NCI-H526 treated with DMSO at 0.1 percent for 48 hours (cell line): ENCODE measurements at places on chromosomes 7 and 10.
A peak's percentile ranks its signal among the peaks of the same experiment; 100 is the strongest.

DNA sequence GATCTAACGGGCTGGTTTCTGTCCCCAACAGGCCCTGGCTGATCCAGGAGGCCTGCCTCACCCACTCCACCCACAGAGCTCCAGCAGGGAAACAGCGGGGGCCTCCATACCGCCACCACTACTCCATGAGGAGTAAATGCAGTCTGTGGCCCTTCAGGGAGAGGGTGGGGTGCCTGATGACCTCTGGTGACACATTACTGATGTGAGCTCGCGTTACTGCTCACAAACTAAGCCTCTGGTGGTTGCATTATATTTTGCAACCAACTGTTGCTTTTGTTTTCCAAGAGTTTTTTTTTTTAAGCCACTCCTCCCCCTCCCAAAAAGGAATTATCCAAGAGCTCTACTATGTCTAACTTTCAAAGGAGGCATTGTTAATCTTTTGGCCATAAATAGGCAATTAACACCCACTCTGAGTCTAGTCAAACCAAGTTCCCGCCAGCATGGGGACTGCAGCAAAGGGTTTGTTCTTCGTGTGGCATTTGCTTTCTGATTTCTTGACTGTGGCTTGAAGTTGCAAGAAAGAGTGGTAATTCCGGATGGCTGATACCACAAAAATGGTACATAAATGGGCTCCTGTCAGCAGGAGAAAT lies 72.6 kb downstream of the FAM53B start:
- DNase-seq: no peak

- no peak for DNase-seq
These were observed 30.8 kb downstream of the CHCHD3 start for GRCh38 chr7:133051066-133051465.

GRCh38 chr7:110835849-110836248 lies 255.1 kb upstream of the LRRN3 start:
- DNase-seq: no peak

- no peak for DNase-seq
These were observed 67.5 kb downstream of the TRRAP start for GRCh38 chr7:98945852-98946251.

- no peak for DNase-seq
These were observed 353.8 kb downstream of the GPR37 start for GRCh38 chr7:124411796-124412195.

DNA sequence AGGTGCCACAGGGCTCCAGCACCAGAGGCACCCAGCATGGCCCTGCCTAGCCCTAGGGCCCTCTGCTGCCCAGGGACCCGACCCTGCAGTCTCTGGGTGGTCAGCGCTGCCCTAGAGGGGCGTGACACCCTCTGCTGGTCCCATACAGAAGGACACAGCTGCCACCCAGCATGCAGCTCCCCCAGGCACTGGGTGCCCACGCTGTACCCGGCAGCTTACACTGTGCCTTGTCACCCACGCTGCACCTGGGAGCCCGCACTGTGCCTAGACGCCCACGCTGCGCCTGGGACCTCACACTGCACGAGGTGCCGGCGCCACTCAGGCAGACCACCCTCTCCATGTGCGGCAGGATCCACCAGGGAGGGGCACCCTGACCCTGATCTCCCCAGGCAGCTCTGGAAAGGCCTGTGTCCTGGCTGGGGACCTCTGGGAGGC lies 55.2 kb downstream of the PWWP2B start:
- no peak for DNase-seq

GRCh38 chr10:80493522-80494051 lies 39.5 kb downstream of the TSPAN14 start:
- DNase-seq: no peak

DNA sequence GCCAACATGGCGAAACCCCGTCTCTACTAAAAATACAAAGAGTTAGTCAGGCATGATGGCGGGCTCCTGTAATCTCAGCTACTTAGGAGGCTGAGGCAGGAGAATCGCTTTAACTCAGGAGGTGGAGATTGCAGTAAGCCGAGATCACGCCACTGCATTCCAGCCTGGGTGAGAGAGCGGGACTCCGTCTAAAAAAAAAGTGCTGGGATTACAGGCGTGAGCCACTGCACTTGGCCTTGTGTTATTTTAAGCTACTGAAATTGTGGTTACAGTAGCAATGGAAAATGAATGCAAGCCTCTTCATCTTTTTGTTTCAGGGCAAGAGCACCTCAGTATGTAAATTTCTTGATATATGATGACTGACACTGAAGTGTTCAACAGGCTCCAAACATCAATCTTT lies 106.4 kb upstream of the IMMP2L start:
- DNase-seq: no peak

DNA sequence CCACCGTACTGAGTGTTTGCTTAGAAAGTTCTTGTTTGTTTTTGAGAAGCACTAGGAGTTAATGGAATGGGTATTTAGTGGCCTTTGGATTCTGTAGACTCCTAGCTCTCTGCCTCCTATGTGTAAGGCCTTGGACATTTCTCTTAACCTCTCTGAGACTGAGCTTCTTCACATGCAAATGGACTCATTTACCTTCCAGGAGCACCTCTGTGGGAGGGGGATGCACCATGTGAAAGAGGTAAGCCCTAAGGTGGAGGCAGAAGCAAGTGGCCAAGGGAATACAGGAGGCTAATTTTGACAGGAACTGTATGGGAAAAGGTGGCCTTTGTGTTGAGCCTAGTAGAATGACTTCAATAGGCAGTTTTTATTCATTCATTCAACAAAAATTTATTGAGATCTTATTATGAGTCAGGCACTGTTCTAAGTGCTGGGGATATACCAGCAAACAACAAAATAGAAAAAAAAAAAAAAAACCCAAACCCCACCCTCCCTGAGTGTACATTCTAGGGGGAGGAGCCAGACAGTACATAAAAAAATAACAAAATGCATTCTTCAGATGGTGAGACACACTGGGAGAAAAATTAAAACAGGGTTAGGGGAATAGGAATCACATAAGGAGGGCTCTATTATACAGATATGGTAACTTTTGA lies 9.2 kb upstream of the EPHA1 start:
- DNase-seq: no peak

- no peak for DNase-seq
These were observed 2.6 kb downstream of the NPTX2 start for GRCh38 chr7:98619450-98620321.

DNA sequence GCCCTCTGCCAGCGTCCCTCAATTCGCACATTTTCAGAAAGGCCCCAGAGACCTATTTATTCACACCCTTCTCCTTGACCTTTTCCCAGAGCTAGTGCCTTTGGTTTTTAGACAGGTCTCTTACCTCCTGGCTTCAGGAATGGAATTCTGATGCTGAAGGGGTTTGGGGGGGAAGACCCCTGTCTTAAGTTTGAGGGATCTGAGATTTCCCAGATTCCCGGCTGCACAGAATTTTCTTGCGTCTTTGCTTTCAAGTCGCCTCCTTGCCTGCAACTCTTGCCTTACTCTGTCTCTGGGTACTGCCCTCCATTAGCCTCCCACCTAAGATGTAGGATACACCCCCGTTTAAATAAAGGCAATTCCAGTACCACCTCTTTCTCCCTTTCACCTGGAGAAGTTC lies 1.9 kb downstream of the GATA3 start:
- DNase-seq: no peak

- no peak for DNase-seq
These were observed 7.3 kb upstream of the KLHDC10 start for GRCh38 chr7:130063036-130063435.

DNA sequence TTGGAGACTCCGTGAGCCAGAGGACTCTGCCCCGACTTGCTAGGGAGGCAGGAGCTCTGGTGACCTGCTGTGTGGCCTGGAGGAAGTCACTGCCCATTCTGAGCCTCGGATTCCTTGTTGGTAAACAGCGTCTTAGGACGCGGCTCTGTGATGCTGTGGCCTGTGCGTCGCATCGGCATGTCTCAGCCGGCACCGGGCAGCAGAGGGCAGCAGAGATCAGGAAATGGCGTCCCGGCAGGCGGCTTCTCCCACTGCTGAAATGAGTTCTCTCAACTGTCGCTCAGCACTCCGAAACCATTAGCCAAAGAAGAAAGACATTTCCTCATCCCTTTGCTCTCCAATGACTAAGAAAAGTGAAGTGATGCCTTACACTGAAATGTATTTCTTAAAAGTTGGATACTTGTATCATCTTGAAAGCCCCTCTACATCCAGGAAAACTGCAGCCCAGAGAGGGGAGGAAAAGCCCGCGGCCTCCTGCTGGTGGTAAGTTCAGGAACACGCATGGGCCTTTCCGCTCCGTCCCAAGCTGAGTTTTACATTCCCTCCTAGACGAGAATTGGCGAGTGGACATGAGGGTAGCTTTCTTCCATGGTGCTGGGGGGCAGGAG lies 91.7 kb downstream of the WDR11 start:
- DNase-seq: peak; percentile 18

GRCh38 chr10:132685101-132685891 lies 100.7 kb downstream of the NKX6-2 start:
- no peak for DNase-seq

- no peak for DNase-seq
These were observed 15.1 kb downstream of the GPR146 start for GRCh38 chr7:1059200-1060091.

DNA sequence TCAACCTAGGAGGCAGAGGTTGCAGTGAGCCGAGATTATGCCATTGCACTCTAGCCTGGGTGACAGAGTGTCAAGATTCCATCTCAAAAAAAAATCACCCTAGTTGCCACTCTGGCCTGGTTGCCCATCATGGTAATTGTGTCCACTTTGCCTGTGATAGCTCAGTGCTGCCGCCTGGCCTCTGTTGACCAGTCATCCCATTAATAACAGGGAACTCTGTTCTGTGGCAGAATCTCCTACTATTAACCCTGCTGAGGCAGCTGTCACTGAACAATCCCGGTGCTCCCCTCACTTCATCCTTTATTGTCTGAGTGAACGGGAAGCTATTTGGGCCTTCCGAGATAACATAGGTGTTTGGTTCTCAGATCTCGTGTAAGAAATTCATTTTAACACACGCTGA lies 14.6 kb downstream of the ZNF3 start:
- no peak for DNase-seq

DNA sequence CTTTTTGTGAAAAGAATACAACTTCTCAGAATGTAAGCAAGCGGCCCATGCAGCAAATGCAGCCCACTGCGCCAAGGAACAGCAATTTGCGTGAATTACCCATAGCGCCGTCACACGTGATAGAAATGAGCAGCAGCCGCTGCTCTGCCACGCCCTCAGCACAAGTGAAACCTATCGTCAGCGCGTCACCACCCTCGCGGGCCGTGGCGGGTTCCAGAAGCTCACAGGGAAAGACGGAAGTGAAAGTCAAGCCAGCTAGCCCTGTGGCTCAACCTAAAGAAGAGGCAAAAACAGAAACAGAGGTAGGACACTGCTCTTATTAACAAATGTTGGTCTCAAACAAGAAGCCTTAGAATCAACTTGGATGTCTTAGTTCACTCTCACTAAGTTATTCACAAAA lies 70.5 kb downstream of the SHH start:
- DNase-seq: no peak
